Omental fat pad (tissue), 4 donors: ENCODE measurements at places on chromosomes 2 and 18.

DNA sequence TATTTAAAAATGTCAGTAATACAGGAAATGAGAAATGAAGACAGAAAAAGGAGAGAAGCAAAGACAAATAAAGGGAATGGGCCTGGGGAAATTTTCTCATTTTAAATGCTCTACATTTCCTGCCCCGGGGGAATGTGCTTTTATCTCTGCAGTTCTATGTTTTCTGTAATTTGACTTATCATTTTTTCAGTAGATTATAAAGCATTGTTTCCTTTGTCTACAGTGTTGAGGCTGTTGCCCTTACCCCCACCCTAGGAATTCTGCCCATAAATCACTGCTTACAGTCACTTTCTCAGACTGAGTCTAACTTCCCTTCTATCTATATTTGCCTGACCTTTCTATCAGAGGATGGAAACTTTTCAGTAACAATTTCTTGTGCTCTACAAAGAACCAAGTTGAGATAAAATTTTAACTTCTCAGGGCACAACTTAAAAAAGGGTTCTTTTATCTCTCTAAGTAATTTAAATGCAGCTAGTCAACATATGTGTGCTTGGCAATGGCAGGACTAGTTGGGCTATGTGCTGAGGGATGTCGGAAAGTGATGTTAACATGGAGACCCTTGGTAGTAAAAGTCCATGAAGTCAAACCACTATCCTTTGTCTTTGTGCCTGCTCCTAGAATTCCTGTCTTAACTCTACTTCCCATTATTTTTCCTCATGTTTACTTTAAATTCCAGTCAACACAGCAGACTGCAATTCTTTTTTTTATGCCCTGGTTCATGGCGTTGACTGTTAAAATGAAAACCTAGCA, 146.5 kb upstream of the MMADHC start:
- no peak for DNase-seq

- DNase-seq, result no peak
Observed at GRCh38 chr2:54240515-54241469, 15.2 kb downstream of the TSPYL6 start.

DNA sequence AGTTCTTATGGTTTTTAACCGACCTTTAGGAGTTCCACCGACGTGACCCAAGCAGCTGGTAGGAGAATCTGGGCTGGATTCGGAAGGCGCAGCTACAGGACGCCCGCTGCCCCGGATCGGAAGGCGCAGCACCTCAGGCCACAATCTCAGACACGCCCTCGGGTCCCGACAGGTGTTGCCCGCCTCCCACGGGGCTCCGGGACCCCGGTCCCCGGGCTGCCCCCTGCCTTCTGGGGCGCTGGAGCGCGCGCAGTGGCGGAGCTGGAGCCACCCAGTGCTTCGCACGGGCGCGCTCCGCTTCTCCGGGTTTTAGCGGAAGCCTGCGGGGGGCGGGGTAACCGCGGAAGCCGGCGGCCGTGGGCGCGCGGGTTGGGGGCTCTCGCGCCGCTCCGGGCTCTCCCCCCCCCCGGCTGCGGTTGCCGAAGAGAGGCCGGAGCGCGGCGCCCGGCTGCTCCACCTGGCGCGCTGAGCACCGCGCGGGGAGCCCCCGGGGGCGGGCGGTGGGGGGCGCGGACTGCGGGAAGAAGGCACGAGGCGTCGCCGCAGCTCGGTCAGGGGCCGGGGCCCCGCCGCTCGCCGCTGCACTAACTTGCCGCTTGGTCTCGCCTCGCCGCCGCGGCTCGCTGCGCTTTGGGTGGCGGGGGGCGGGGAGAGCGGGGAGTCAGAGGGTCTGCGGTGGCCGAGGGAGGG, 718.8 kb downstream of the DPP10 start:
- no peak for DNase-seq

DNA sequence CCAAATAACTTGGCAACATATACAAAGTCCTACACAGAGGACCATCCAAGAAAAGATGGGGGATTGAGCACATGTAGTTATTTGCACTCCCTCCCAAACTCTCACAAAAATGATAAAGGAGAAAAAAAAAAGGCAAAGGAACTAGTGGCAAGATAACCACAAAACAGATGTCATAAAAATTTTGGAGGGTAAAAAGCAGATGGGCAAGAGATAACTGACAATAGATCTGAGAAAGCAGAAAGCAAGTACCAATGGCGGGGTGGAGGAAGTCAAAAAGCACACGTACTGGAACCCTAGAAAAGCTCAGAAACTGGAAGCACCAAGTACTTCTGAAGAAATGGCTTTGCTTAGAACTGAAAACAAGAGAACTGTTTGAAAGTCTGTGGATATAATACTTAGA, 82.0 kb downstream of the WDPCP start:
- no peak for DNase-seq

GRCh38 chr2:27281442-27281841, 787 bp upstream of the TRIM54 start:
- no peak for DNase-seq

GRCh38 chr18:29648891-29649290, 1393.7 kb downstream of the DSC3 start:
- no peak for DNase-seq

DNA sequence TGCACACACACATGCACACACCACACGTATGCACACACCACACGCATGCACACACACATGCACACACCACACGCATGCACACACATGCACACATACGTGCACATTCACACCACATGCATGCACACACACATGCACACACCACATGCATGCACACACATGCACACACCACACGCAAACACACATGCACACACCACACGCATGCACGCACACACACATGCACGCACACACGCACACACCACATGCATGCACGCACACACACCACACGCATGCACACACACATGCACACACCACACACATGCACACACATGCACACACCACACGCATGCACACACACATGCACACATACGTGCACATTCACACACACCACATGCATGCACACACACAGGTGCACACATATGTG, 169.8 kb upstream of the SALL3 start:
- no peak for DNase-seq

- no peak for DNase-seq
Observed at GRCh38 chr2:223197046-223197445, 145.1 kb downstream of the KCNE4 start.

DNA sequence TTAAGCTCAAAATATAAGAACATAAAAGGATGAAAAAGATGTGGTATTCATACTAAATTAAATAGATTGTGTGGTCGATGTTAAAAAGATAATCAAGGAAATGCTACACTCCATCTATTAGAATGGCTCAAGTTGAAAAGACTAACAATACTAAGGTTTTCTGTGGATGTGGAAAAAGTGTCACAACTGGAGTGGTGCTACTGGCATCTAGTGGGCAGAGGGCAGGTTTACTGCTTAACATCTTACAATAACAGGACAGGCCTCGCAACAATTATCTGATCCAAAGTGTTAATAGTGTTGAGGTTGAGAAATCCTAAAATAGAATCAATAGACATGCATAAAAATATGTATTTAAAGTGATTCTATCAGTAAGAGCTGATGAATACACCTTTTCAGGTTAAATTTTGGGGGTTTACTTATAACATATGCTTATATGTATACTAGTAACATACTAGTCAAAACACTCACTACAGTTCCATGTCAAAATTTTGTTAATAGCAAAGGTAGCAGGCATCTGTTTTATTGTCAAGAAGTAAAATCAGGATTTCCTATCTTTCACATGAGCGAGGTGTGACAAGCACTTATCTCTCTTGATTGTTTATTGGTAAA, 91.5 kb upstream of the TMEFF2 start:
- DNase-seq, result no peak

DNA sequence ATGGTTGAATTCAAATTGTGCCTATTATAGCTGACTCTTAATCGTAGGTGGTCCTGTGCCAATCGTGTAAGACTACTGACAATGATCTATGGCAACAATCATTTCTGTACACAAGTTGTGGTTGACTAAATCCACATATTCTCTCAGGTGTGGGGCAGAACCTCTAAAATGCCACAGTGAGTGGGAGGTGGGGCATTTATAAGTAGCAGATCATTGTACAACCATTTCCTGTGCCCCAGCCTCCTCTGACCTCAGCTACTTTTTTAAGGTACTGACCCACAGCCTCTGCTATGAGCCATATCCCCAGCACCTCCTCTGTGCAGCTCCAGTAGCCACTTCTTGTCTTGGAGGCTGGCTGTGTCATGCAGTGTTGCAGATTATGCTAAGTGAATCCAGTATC, 48.6 kb upstream of the RAPH1 start:
- no peak for DNase-seq

GRCh38 chr18:56451188-56451587, 187.2 kb downstream of the TXNL1 start:
- DNase-seq, result no peak

DNA sequence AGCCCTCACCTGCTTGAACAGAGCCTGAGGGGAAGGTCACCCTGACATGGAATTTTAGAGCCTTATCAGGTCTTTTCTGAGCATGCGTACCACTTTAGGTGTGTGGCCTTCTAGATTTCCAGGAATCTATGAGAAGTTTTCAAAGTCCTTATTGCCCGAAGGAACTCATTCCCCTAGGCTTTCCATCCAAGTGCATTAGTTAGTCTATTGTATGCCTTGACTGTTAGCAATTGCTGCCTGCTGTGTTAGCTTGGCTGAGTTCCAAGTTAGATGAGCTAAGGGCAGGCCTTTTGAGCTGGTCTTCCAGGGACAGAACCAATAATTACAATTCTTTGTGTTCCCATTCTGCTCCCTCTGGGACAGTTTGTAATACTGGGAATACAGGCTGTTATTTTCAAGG, 30.8 kb upstream of the PUM2 start:
- DNase-seq, result no peak

- no peak for DNase-seq
Observed at GRCh38 chr2:15058015-15058720, 425.7 kb downstream of the LRATD1 start.

GRCh38 chr2:62657783-62658182, 47.7 kb upstream of the EHBP1 start:
- DNase-seq, result no peak

GRCh38 chr2:6372317-6372901, 493.3 kb downstream of the CMPK2 start:
- no peak for DNase-seq

DNA sequence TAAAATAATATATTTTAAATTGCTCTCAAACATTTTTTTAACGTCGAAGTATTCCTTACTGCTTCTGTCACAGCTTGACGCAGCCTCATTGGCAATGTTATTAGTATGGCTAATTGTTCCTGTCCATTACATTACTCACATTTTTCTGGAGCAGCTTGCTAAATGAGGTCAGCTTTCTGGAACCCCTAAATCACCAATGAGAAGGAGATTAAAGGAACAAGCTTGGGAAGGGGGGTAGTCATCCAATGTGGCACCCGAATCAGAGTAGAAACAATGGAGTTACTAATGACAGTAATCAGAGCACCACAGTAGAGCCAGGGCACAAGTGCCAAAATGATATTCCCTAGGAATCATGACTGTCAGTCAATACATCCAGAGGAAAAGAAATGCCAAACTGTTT, 5.1 kb downstream of the NEUROD1 start:
- DNase-seq, result no peak

GRCh38 chr18:45173799-45174519, 441.3 kb upstream of the SLC14A2 start:
- DNase-seq, result no peak

- no peak for DNase-seq
Observed at GRCh38 chr2:128105072-128105471, 14.1 kb downstream of the UGGT1 start.

DNA sequence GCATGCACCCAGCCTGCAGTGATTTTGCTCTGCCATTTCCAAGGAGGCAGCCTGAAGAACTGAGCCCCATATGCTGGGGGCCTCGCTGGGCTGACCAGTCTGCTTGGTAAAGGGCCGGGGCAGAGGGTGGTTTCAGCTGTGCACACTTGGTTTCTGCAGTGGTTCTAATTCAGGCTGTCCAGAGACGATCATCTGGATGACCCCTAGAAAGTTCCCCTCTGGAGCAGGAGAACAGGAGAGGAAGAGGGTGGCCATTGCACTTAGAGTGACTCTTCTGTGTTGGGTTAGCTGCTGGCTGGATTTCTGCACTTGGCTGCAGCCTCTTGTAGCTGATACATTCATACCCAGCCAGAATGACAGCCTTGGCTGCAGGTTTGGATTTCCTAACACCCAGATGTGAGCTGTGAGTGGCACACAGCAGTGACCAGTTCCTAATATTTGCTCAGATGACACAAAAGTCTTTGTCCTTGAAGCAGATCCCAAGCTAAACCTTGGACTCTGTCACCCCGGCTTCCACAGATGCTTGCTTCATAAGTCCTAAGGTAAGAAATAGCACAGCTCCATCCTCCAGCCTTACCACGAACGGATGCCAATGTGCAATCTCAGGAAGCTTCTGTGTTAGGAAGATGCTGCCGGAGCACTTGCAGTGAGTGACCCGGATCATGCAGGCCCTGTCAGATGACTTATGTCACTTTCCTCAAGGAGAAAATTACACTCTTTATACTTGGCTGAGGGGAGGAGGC, 105.6 kb downstream of the HNRNPLL start:
- DNase-seq, result no peak

DNA sequence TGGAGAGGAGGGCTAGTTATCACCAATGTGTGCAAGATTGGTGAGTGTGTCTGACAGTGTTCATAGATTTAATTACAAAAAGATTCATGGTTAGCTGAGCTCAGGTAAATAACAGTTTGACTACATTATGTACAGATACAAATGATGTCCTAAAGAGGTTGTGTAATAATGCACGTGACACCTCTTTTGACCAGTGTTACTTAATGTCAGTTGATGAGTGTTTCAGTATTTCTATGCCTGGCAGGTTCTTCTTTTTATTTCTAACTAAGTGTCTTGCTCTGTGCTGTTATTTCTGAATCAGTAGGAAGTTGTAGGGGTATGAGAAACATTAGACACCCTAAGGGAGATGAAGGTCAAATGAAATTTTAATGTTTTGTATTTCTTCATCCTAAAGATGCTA, 7.9 kb upstream of the INHBB start:
- no peak for DNase-seq

GRCh38 chr2:160096409-160096808, 34.0 kb upstream of the PLA2R1 start:
- DNase-seq, result no peak

DNA sequence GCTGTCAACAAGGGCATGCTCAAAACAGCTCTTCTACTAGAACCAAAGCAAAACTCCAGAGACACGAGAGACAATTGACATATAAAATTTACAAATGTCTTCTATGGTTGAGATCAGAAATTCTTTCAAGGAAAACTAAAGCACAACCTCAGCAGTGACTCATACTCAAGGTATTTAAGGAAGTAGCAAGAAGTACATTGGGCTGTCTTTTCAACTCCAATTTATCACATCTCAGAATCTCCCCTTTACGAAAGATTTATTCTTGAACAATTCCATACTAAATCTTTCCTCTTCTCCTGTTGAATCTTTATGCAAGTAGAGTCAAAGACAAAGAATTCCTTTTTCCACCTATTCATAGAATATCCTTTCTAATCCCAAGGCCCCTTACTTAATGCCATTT, 324.0 kb downstream of the IRS1 start:
- DNase-seq, result no peak

- no peak for DNase-seq
Observed at GRCh38 chr2:8031370-8031769, 650.5 kb upstream of the ID2 start.

- no peak for DNase-seq
Observed at GRCh38 chr18:11268741-11269233, 119.4 kb upstream of the PIEZO2 start.

GRCh38 chr2:107385921-107386320, 440.8 kb upstream of the RGPD4 start:
- DNase-seq, result no peak
